Dermis microvascular lymphatic vessel endothelial cell (primary cell): ENCODE measurements at places on chromosomes 4 and X. TPM values are rescaled to one million over a fixed set of nuclear protein-coding genes. Genes with fewer than 3 reads are reported as not detected.

The GAGE2A gene
- total RNA-seq: not detected in 2 replicates

The ATOH1 gene
- not detected in 2 replicates for total RNA-seq

The LRRC66 gene
- total RNA-seq: under 0.01 and 0.13 TPM in 2 replicates

The EBP gene
- 85.3 and 141 TPM in 2 replicates for total RNA-seq

The MCF2 gene
- total RNA-seq: under 0.01 TPM in 2 replicates

The SLC10A7 gene
- 6.5 and 8.7 TPM in 2 replicates for total RNA-seq

The CLCN4 gene
- total RNA-seq: 5.4 and 6.3 TPM in 2 replicates

The BMX gene
- total RNA-seq: 68.9 and 119 TPM in 2 replicates

The USP51 gene
- 0.39 and 1.9 TPM in 2 replicates for total RNA-seq

The MAP9 gene
- under 0.01 and 0.13 TPM in 2 replicates for total RNA-seq

The CYLC1 gene
- total RNA-seq: not detected in 2 replicates

The DMRTC1 gene
- not detected in 2 replicates for total RNA-seq

The SULT1E1 gene
- total RNA-seq: 0.89 and 2.3 TPM in 2 replicates

The SLC49A3 gene
- 4.4 and 9.7 TPM in 2 replicates for total RNA-seq

The NELFA gene
- 10.4 and 12.9 TPM in 2 replicates for total RNA-seq

The KLKB1 gene
- total RNA-seq: 0.26 and 1.1 TPM in 2 replicates

The SSX4B gene
- not detected in 2 replicates for total RNA-seq

The DAPP1 gene
- total RNA-seq: not detected in 2 replicates

The MBNL3 gene
- total RNA-seq: 0.26 and 0.38 TPM in 2 replicates

The SAGE1 gene
- total RNA-seq: not detected in 2 replicates

The EPHA5 gene
- not detected in 2 replicates for total RNA-seq

The SMIM43 gene
- 0.13 and 0.38 TPM in 2 replicates for total RNA-seq

The CXorf65 gene
- not detected in 2 replicates for total RNA-seq
